ENCODE measurements at places on chromosomes 13 and 19.

GRCh38 chr19:4409123-4409933 is 6.9 kb downstream of the CHAF1A start:
- no peak for DNase-seq

DNA sequence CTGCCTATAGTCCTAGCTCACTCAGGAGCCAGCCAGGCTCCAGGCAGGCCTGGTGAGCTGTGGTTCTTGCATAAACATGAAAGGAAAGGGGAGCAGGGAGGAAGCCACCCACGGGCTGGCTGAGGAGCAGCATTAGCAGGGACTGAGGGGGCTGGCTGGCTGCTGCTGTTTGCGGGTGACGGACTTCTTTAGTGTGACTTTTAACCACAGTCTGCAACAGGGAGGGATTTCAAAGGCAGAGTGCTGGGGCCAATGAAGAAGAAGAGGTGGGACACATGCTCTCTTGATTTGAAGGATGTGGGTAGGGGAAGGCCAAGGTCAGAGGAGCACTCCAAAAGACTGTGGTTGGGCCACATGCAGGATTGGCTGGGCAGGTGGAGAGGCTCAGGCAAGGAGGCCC is 223.0 kb downstream of the DNAJC15 start:
- no peak for DNase-seq

DNA sequence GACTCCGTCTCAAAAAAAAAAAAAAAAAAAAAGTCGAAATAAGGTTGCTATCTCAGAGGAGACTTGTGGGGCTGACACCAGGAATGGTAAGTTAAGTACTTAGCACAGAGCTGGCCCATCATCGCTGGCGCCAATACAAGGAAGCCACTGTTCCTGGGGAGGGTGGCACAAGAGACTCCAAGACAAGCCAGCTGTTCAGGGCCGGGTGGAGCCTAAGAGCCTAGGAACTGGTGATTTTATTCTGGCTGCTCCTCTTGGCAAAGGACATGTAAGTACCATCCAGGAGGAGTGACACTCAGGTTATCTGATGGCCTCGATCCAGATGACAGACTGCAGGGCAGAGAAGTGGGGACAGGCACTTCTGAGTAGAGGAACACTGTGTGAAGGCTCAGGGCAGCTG is 3.8 kb downstream of the ELOF1 start:
- DNase-seq: no peak

- DNase-seq: no peak
Observed at GRCh38 chr19:3028305-3029064, 595 bp downstream of the TLE2 start.

DNA sequence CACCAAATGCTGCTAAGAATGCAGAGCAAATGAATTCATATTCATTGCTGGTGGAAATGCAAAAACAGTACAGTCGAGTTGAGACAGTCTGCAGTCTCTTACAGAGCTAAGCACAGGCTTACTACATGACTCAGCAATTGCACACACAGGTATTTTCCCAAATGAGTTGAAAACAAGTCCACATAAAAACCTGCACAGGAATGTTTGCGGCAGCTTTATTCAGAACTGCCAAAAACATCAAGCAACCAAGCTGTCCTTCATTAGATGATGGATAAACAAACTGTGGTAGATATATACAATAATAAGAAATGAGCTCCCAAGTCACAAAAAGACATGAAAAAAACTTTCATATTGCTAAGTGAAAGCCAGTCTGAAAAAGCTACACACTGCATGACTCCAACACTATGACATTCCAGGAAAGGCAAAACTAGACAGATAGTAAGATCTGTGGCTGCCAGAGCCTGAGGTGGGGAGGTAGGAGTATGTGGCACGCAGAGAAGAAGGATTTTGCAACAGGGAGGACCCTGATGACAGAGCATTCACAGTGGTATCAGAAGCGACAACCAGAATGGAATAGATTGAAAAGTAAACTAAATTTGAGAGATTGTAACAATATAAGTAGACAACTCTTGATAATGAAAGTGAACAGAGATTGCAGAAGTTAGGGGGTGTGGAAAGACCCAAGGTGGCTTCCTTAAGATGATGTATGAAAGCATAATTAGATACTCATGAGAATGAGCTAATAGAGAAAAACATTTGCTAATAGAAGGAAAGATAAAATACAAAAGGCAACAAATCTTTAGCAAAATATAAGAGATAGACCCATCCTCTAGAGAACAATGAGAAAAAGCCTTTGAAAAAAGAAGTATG is 52.7 kb downstream of the TSC22D1 start:
- no peak for DNase-seq

DNA sequence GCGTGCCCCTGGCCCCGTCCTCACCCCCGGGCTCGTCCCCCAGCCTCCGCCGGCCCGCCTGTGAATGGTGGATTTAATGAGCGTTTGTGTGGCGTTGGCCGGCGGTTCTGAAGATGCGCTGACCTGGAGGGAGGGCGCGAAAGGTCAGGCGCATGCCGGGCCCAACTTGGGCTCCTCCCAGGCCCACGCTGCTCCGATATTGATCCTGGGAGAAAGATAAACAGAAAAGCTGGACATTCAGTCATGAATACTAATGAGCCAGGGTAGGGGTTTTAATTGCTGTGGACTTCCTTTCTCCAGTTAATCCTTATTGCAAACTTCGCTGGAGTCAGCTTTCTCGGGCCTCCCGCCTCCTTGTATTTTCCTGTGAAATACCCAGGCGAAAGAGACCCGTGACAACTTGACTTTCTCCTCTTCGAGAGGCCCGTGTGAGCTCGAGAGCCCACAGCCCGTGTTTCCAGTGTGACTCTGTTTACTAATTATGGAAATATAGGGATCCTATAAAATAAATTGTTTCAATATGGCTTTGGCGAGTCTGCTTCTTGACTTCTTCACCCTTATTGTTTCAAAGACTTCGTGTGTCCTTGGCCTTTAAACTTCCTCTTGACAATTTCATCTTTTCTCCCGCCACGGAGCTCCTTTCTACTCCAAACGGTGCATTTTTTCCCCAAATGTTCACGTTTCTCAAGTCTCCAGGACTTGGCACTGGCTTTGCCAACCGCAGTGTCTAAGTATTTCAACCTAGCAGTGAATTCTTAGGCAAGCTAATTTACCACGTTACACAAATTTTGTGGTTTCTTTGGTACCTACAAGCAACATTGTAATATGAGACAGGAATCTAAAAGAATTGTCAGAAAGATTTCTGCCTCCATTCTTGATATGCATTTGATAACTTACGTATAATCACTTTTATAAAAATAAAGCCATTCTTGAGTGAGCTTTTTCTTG is 10.5 kb downstream of the ZIC2 start:
- DNase-seq: no peak

DNA sequence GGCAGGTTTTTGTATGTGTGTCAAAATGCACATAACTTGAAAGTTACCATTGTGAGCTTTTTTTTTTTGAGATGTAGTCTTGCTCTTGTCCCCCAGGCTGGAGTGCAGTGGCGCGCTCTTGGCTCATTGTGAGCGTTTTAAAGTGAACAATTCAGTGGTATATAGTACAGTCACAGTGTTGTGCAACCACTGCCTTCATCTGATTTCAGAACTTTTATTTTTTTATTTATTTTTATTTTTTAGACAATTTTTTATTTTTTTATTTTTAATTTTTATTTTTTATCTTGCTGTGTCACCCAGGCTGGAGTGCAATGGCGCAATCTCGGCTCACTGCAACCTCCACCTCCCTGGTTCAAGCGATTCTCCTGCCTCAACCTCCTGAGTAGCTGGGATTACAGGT is 15.0 kb downstream of the SLC25A42 start:
- DNase-seq: no peak

All from mesenteric fat pad (tissue), 1 donor.